Left colon (tissue), 2 donors: ENCODE measurements at places on chromosomes 5 and 9. TPM values are rescaled to one million over a fixed set of nuclear protein-coding genes. Genes with fewer than 3 reads are reported as not detected.

- no peak for DNase-seq
Measured at GRCh38 chr9:38316166-38316780, 76.2 kb upstream of the ALDH1B1 start.

DNA sequence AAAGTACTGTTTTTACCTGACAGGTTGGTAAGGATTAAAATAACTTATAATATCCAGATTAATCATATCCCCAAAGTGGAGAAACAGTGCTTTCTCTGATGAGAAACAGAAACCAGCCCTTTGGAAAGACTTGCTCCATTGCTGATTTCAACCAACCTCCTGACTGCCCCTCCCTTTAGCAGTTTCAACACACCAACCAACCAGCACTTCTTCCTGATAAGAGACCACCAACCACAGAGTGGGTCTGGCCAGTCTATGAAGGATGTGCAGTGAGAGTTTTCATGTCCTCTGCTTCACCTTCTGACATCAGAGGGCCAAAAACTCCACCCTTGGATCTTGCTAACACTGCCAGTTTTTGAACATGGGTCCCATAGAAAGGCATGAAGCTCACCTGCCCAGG, 28.1 kb downstream of the RIGI start:
- no peak for DNase-seq

DNA sequence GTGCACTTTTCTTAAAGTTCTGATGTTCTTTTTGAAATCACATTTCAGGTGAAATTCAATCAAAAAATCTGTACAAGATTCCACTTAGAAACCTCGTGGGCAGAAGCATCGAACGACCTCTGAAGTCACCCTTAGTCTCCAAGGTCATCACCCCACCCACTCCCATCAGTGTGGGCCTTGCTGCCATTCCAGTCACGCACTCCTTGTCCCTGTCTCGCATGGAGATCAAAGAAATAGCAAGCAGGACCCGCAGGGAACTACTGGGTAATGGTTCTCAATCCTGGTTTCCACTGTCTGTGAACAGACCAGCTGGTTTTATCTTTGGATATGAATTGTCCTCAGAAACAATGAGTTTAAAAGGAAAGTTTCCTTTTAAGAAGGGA, 8.1 kb upstream of the SLC2A8 start:
- no peak for DNase-seq

DNA sequence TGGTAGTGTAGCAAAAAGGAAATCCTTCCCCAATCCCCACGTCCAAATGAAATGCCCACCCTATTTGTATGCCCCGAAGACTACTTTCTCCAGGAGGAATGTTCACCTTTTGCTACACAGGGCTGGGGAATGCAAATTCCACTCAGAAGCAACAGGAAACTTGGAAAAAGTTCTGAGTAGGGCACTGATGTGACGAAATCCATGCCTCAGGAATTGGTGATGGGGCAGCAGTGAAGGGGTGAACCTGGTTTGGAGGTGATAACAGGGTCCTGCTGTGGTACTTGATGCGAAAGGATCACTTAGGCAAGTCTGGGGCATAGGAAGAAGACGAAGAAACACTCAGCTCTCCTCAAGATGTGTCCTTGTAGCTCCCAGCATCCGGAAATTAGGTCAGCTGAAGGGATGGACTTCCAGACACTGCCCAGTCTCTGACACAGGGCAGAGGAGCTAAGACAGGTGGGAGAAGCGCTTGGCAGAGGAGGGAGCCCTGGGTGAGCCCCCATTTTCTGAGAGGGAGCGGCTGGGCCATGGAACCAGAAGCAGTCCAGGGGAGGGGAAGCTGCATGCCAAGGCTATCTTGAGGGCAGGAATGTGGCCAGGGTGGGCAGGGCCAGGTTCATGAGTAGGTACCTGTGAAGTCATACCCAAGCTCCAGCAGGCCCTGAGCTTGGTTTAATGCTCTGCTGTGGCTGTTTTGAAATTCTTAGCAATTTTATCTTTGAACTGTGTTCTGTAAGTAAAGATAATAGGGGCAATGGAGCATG, 22.2 kb upstream of the MVB12B start:
- no peak for DNase-seq

- DNase-seq, result no peak
Measured at GRCh38 chr5:146788898-146789297, 89.7 kb downstream of the PPP2R2B start.

- peak; percentile 51 for DNase-seq
Measured at GRCh38 chr9:77946969-77947620, 84.5 kb downstream of the GNAQ start.

The IER5L gene
- total RNA-seq, result 8.8 TPM

The GNG10 gene
- 25.8 TPM for total RNA-seq
